Activated CD4-positive, CD25-positive, alpha-beta regulatory T cell treated with anti-CD3 and anti-CD28 coated beads, Interleukin-2, amount 50 U/mL, for 24 hours (primary cell): ENCODE measurements at places on chromosomes 12 and 14.

GRCh38 chr12:78888568-78888967 is 24.0 kb downstream of the SYT1 start:
- no peak for ATAC-seq

DNA sequence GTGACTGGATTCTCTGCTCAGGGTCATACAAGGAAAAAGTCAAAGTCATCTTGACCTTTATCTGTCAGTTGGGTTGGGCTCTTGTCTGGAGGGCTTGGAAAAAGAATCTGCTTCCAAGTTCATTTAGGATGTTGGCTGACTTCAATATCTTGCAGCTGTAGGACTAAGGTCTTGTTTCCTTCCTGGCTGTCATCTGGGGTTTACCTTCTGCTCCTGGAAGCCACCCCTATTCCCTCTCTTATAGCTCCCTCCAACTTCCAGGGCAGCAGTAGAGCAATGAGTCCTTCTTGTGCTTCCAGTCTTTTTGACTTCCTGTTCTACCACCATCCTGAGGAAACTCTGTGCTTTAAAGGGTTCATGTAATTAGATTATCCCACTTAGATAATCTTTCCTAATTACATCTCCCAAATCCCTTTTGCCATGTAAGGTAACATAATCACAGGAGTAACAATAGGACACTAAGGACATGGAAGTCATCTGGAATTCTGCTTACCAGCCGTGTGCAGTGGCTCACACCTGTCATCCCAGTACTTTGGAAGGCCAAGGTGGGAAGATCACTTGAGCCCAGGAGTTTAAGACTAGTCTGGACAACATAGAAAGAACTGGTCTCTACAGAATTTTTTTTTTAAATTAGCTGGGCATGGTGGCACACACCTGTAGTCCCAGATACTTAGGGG is 170.7 kb upstream of the KITLG start:
- ATAC-seq: no peak

GRCh38 chr14:77659831-77660230 is 43.4 kb upstream of the SPTLC2 start:
- no peak for ATAC-seq

GRCh38 chr14:65156568-65157366 is 54.5 kb upstream of the MAX start:
- no peak for ATAC-seq

- ATAC-seq: no peak
Observed at GRCh38 chr12:33786532-33786931, 235.8 kb upstream of the ALG10 start.

- no peak for ATAC-seq
Observed at GRCh38 chr14:32559590-32559989, 230.5 kb downstream of the AKAP6 start.

DNA sequence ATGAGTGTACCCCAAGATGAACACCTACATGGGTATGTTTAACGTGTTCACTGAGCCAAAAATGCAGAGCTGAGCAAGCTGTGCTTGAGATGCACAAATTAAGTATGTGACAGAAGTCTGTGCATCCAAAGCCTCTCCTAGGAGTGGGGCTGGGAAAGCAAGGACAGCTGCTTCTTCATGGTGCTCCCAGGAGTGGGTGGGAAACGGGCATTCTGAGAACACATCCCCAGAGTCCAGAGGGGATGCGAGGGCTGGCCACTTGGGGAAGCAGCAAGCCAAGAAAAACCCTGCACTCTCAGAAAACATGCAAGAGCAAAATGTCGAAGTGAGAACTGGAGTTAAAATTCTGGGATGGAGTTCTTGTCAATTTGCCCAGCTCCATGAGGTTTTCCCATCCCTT is 414.3 kb downstream of the BCAT1 start:
- ATAC-seq: no peak

DNA sequence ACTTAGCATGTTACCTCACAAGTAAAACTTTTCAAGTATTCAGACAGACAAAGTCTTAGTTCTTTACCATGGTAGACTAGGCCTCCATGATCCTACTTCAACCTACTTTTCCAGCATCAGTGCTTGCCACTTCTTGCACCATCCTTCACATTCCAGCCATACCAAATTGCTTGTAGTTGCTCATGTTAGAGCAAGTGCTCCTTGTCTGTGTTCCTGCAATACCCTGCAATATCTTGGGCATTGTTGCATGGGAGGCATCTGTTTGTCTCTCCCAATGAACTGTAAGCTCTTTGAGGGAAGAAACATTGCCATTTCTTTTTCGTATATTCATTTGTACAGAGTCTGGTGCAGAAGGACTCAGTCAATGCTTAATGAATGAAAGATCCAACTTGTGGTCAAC is 78.0 kb downstream of the SRGAP1 start:
- no peak for ATAC-seq

DNA sequence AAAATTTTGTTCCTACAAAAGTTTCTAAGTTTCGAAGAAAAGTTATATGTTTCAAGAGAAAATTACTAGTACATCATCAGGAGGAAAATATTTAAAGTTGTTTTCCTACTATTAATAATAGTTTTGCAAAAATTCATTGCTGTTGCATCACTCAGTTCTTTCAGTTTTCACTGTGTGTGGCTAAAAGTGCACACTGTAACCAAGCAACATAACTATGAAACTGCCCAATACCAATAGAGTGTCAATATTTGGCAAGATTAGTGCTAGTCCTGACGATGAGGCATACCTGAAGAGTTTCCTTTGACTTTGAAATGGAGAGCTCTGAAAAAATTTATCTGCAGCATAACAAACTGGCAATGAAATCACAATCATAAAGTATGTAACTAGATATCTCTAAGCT is 194.3 kb downstream of the CPNE8 start:
- ATAC-seq: no peak

- no peak for ATAC-seq
Observed at GRCh38 chr14:32808644-32809043, 130.0 kb upstream of the NPAS3 start.

DNA sequence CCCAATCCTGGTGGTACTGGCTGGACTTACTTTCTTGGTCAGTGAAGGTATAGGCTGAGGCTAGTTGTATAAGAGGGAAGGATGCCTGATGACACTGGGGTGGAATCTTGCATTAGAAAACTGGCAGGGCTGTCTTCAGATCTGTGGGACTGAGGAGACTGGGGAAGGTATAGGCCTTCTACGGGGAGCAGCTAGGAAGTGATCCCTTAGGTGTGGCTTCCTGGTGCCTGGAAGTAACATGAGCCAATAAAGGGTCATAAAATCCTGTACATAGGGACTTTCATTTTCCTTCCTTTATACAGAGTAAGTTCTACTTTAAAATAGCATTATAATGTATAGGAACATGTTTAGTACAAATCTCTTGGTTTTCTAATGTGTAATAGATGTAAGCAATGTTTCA is 716.8 kb downstream of the LRFN5 start:
- no peak for ATAC-seq
